Kasumi-1 (cell line): ENCODE measurements at places on chromosomes 3 and 15.
A peak's percentile ranks its signal among the peaks of the same experiment; 100 is the strongest.

DNA sequence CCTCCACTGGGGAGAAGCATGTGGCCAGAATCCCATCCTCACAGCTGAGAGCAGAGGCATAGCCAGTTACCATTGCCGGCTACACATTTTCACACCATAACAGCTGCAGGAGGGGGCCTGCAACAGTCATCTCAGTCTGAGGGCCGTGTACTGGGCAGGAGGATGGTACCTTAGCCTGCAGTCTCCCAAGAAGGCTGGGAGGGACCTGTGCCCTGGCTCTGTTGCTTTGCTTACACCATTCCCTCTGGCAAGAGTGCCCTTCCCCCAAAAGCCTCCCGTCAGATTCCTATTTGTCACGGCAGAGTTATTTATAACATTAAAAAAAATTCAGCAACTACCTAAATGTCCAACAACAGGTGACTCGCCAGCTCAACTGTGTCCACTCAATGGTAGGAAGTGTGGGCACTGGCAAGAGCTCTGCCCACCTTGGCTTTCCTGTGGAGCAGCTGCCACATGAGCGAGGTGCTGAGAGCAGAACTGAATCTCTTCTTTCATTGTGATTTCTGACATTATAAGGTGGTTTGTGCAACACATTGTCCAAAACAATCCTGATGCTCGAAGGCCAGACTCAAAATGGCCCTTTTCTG is 4.4 kb downstream of the CAMKV start:
- DNase-seq: no peak

DNA sequence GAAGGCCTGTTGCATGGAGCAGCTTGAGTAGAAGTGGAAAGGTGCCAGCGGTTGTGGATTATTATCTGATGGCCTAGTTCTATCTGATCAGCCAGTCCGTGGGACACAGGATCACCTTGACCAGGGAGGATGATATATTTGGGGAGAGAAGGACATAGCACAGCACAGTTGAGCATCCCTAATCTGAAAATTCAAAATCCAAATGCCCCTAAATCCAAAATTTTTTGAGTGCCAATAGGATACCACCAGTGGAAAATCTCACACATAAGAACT is 6.0 kb downstream of the CSPG4 start:
- DNase-seq: no peak

DNA sequence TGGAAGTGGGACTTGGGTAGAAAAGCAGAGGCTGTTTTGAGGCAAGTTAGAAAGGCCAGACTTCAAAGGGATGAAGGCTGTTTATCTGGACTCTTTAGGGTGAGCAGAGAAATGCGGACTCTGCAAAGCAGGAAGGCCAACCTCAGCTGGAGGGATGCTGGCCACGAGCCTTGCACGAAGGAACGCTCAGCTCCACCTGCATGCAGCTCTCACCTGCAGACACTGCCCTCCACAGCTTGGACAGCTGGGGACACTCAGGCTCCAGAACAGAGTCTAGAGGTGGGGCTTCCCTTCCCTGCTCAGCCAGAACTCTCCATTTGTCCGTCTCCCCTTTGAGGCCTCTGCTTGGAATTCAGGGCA is 229.7 kb downstream of the ADAMTS17 start:
- DNase-seq: no peak

DNA sequence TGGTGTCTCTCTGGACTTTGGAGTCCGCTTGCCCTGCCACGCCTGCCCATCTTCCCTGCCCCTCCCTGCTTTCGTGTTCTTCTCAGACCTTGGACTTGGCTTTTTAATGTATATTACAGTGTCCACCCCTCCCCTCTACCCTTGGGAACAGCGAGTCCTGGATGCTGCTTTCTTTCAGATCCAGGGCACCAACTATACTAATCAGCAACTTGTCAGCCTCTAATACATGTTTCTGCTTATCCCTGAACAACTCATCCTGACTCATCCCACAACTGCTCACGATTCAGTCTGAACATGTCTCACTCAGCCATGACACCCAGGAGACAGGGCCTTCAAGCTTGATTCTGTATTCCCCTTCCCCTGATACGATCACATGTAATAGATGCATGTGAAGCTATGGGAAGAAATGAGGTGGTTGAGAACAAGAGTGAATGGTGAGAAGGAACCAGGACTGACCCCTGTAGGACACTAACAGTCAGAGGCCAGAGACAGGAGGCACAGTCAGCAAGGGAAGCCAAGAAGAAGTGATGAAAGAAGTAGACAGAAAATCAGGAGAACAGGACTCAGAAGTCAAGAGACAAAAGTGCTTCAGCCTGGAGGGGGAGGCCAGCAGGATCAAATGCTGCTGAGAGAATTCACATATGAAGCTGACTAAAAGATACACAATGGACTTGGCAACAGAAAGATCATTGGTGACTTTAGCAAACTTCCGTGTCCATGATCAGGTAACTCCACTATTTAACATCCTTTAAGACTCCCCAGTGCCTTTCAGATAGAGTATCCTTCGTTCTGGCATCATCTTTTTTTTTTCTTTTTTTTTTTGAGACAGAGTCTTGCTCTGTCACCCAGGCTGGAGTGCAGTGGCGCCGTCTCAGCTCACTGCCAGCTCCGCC is 35.4 kb downstream of the BCL2L10 start:
- no peak for DNase-seq

DNA sequence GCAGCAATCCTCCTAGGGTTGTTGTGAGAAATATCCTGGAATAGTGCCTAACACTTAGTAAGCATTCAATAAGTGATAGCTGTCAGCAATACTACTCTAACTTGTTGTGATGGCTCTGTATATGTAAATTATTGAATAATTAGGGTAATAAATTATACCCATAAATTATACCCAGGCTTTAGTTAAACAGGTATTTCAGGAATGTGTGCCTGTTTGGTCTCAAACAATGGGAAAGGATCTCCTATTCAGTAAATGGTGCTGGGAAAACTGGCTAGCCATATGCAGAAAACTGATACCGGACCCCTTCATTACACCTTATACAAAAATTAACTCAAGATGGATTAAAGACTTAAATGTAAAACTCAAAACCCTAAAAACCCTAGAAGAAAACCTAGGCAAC is 14.8 kb upstream of the ARNT2 start:
- no peak for DNase-seq

DNA sequence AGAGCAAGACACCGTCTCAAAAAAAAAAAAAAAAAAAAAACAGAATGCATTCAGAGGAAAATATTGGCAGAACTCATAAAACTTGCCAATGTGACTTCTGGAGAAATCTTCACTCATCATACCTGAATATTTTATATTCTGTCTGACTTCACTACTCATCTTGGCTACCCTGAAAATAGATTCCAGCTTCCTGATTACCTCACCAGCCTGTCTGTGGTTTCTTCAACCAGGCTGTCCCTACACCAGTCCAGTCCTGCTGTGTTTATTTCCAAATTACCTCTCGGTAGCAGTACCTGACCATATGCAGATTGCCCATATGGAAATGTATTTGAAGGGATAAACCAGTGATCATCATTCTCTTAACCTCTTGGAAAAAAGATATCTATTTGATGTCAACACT is 9.3 kb upstream of the P3H2 start:
- DNase-seq: no peak

DNA sequence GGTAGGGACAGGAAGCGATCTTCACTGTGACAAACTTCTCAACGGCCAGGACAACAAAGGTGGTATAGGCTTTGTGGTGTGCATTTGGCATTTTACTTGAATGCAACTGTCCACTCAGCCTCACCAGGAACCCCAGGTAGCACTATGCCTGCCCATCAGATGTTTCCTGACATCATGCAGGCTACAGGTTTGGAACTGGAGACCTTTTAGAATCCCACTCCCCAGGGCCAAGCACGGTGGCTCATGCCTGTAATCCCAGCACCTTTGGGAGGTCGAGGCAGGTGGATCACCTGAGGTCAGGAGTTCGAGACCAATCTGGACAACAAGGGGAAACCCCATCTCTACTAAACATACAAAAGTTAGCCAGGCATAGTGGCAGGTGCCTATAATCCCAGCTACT is 9.6 kb downstream of the STARD5 start:
- DNase-seq: no peak

GRCh38 chr3:52006017-52006819 is 10.5 kb upstream of the RPL29 start:
- DNase-seq: peak; percentile 59

- DNase-seq: peak; percentile 76
Observed at GRCh38 chr3:119891944-119892721, 110.2 kb downstream of the NR1I2 start.

- DNase-seq: no peak
Observed at GRCh38 chr3:42129014-42129953, 38.1 kb downstream of the TRAK1 start.

GRCh38 chr15:91482799-91483198 is 370.7 kb upstream of the SLCO3A1 start:
- no peak for DNase-seq

DNA sequence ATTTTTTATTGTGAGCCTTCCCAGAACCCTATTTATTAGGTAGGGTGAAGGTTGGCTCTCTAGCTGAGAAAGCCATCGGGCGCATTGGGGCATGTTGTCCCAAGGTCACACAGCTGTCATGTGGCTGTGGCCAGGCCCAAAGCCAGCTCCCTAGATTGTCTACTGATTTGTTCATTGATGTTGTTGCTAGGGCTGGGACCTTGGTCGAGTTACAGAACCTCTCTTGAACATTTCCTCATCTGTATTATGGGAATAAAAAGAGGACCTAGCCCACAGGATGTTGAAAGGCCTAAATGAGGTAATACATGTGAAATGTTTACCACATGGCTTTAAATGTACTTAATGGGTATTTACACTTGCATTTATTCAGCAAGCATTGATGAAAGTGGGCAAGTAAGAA is 252.5 kb downstream of the SUCLG2 start:
- DNase-seq: no peak

DNA sequence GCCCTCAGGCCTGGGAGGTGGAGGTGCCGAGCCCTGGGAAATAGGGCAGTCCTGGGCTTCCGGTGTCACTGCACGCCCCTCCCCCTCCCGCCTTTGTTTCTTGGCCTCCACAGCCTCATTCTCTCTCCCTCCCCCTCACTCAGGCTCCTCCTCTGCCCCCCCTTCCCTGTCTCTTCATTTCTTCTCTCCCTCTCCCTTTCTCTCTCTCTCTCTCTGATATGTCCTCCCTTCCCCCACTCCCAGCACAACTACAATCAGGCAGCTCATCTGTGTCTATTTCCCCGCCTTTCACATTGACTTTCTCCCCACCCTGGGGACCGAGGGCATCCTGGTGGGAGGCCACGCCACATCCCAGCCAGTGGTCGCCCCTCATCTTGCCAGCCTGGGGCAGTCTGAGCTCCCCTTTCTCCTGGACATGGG is 40.2 kb downstream of the IDH2 start:
- DNase-seq: peak; percentile 43

DNA sequence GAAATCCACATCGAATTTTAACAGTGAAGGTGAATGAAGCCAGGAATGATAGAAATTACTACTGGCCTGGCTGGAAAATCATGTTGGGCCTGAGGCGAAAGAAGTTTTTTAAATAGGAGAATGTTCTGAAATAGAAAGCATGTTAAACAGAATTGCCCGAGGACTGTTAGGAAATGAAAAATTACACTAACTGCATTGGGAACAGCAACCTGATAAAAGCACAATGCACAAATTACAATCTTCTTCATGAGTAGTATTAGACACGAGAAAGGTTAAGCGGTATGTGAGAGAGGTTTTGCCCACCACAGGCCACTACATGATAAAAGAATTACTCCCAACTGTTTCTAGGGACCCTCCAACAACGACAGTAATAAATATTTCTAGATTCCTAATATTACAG is 18.9 kb downstream of the GBE1 start:
- no peak for DNase-seq

GRCh38 chr3:174826069-174826468 is 33.1 kb upstream of the NAALADL2 start:
- no peak for DNase-seq
